ENCODE measurements at places on chromosomes 7 and 10.
A peak's percentile ranks its signal among the peaks of the same experiment; 100 is the strongest.

DNA sequence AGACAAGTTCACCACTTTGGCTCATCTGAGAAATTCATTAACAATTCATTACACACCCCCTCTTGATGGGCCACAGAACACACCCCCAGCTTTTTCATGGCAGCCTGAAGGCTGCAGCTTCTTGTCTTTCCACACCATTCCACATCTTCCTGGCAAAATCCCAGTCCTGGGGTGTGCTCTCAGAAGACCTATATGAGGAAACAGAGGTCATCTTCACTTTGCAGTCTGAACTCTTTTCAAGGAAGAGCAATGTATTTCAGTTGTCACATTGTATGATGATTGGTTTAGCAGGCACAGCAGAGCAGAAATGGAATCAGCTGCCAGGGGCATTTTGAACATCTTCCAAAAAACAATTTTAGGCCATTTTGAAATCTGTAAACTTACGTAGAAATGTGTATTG, 7.8 kb upstream of the LRRC27 start:
- H3K4me1 ChIP-seq: no peaks in the 10 kb centered on the region
- no peak overlapping the region for H3K4me3 ChIP-seq
- no peak overlapping the region for H3K27ac ChIP-seq
- no peaks in the 10 kb centered on the region for H3K27me3 ChIP-seq

- H3K4me1 ChIP-seq: peaks cover 13% of the 10 kb centered on the region
- no peaks in the 10 kb centered on the region for H3K36me3 ChIP-seq
- no peaks in the 10 kb centered on the region for H3K27me3 ChIP-seq
- no peak overlapping the region for H3K4me3 ChIP-seq
- no peak overlapping the region for H3K27ac ChIP-seq
- no peak for DNase-seq
Measured at GRCh38 chr10:70296406-70296899, 12.6 kb upstream of the NPFFR1 start.

- no peaks in the 10 kb centered on the region for H3K36me3 ChIP-seq
- no peaks in the 10 kb centered on the region for H3K27me3 ChIP-seq
- no peaks in the 10 kb centered on the region for H3K4me1 ChIP-seq
- no peak overlapping the region for H3K27ac ChIP-seq
- DNase-seq: no peak
- no peak overlapping the region for H3K4me3 ChIP-seq
Measured at GRCh38 chr7:271266-272107, 18.5 kb upstream of the FOXL3 start.

- no peak overlapping the region for H3K27ac ChIP-seq
- no peaks in the 10 kb centered on the region for H3K36me3 ChIP-seq
- no peaks in the 10 kb centered on the region for H3K27me3 ChIP-seq
Measured at GRCh38 chr7:20790375-20790774, 3.7 kb upstream of the SP8 start.

- peaks cover 15% of the 10 kb centered on the region for H3K36me3 ChIP-seq
- H3K27ac ChIP-seq: no peak overlapping the region
- H3K4me1 ChIP-seq: no peaks in the 10 kb centered on the region
- peak; percentile 30 for DNase-seq
Measured at GRCh38 chr7:16695621-16696237, 49.7 kb downstream of the BZW2 start.

- no peak overlapping the region for H3K27ac ChIP-seq
- H3K36me3 ChIP-seq: no peaks in the 10 kb centered on the region
- no peak for DNase-seq
- H3K4me1 ChIP-seq: no peaks in the 10 kb centered on the region
Measured at GRCh38 chr7:79185605-79186004, 267.9 kb downstream of the MAGI2 start.

- no peaks in the 10 kb centered on the region for H3K4me1 ChIP-seq
- H3K4me3 ChIP-seq: no peak overlapping the region
- H3K36me3 ChIP-seq: no peaks in the 10 kb centered on the region
- H3K27ac ChIP-seq: no peak overlapping the region
- no peak for DNase-seq
Measured at GRCh38 chr7:137395420-137395819, 51.9 kb upstream of the PTN start.

- no peaks in the 10 kb centered on the region for H3K36me3 ChIP-seq
- no peaks in the 10 kb centered on the region for H3K27me3 ChIP-seq
- no peak overlapping the region for H3K27ac ChIP-seq
- no peak overlapping the region for H3K4me3 ChIP-seq
- H3K4me1 ChIP-seq: no peaks in the 10 kb centered on the region
Measured at GRCh38 chr7:57250801-57251200, 118.6 kb upstream of the ZNF479 start.

DNA sequence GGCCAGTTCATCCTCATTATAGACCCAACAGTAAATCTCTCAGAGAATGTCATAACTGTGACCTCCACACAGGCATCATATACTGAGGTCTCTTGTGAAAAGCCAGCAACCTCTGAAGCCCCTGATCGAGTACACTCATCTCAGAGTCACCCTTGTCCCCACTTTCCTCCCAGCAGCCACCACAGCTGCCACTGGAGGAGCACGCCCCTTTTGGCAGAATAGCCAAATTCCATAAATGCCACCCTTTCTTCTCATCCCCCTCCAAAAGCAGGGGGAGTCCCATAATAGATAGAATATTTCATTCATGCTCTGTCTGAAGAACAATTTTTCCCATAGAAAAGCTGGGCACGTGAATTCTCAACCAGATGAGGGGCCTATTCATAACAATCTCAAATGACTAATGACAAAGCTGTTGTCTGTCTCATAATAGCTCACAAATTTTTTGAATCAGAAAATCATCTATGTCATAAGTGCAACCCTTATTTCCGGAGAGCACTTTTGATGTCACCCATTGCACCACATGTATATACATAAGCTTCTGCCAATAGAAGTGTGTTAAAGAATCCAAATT, 47.4 kb downstream of the SGMS1 start:
- no peak for DNase-seq
- peaks cover 5% of the 10 kb centered on the region for H3K4me1 ChIP-seq
- no peaks in the 10 kb centered on the region for H3K36me3 ChIP-seq
- H3K27ac ChIP-seq: no peak overlapping the region
- no peak overlapping the region for H3K4me3 ChIP-seq
- no peaks in the 10 kb centered on the region for H3K27me3 ChIP-seq

DNA sequence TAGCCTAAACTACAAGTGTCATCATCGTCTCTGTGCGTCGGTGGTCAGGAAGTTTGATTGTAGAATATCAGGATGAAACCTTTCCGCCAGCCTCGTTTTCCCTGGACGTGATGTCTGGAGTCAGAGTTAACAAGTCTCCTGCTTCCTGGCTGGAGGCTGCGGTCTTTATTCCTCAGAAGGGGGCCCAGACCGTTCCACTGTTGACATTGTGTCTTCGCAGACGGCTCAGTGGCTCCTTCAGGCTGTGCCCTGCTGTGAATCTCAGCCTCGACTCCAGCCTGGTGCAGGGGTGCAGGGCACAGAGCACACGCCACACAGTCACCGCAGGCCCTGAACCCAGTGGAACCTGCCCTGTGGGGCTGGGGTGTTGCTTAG, 37.2 kb upstream of the INSIG1 start:
- no peak for DNase-seq
- H3K4me3 ChIP-seq: no peak overlapping the region
- no peaks in the 10 kb centered on the region for H3K36me3 ChIP-seq
- H3K27ac ChIP-seq: no peak overlapping the region
- H3K4me1 ChIP-seq: no peaks in the 10 kb centered on the region

DNA sequence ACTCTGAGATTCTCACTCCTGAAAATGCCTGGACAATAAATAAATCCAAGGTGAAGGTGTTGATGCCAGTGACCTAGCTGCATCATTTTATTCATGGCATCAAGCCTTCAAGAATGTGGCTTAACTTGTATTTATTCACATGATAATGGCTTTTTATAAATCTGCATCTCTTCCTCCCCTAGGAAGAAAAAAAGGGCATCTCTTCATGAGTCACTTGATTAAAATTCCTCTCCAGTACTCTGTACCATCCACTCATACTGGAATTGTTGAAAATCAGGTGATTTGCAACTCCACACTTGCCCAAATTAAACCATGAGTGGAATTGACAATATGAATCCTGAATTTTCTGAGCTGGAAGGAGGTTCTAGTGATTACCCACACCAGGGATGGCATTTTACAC, 30.2 kb downstream of the PTPRE start:
- H3K4me1 ChIP-seq: no peaks in the 10 kb centered on the region
- H3K27ac ChIP-seq: no peak overlapping the region
- H3K27me3 ChIP-seq: no peaks in the 10 kb centered on the region
- DNase-seq: no peak
- no peaks in the 10 kb centered on the region for H3K36me3 ChIP-seq
- H3K4me3 ChIP-seq: no peak overlapping the region

- H3K36me3 ChIP-seq: no peaks in the 10 kb centered on the region
- H3K4me3 ChIP-seq: no peak overlapping the region
- DNase-seq: no peak
- H3K27ac ChIP-seq: no peak overlapping the region
- H3K27me3 ChIP-seq: no peaks in the 10 kb centered on the region
Measured at GRCh38 chr10:104066945-104067344, 18.7 kb downstream of the COL17A1 start.

GRCh38 chr10:55628260-55628701, 732.8 kb downstream of the ZWINT start:
- no peak overlapping the region for H3K4me3 ChIP-seq
- H3K27ac ChIP-seq: no peak overlapping the region
- H3K4me1 ChIP-seq: no peaks in the 10 kb centered on the region
- no peaks in the 10 kb centered on the region for H3K27me3 ChIP-seq
- no peaks in the 10 kb centered on the region for H3K36me3 ChIP-seq
- no peak for DNase-seq

DNA sequence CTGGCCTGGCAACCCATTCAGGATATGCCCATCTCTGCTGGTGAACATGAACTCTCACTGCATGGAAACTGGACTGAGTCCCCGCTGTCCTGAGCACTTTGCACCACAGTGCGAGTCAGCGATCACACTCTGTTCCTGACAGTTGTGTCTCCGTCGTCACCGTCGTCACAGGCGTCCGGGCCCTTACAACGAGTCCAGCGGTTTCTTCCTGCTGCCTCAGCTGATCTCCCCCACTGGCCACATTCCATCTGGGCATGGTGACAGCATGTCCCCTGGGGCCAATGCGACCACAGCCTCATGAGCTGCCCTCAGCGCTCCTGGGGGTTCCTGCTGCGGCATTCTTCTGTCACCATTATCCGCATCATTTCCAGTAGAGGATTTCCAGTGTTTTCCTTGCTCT, 76.8 kb upstream of the KLF6 start:
- H3K4me3 ChIP-seq: no peak overlapping the region
- H3K4me1 ChIP-seq: no peaks in the 10 kb centered on the region
- H3K27ac ChIP-seq: no peak overlapping the region
- no peaks in the 10 kb centered on the region for H3K36me3 ChIP-seq
- DNase-seq: no peak

- no peak overlapping the region for H3K4me3 ChIP-seq
- peaks cover 13% of the 10 kb centered on the region for H3K27me3 ChIP-seq
- DNase-seq: no peak
- H3K27ac ChIP-seq: no peak overlapping the region
Measured at GRCh38 chr10:110642204-110643034, 1.7 kb upstream of the RBM20 start.

DNA sequence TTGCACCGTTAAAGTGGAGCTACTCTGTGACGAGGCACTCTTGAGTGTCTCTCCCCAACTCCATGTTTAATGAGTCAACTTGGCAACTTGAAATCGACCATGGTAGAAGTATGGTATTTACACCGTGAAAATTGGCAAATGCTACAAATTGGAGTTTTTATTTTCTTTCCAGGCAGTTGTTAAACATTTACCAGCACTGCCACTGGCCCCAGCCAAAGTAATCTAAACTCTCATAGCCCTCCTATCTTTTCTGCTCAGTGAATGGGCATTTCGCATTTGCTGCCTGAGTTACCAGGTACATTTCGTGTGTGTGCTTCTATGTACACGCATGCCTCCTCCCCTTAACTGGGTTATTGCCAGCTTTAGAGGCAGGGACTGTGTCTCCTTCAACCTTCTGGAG, 83.3 kb downstream of the NHLRC2 start:
- no peak for DNase-seq
- H3K4me1 ChIP-seq: no peaks in the 10 kb centered on the region
- H3K27ac ChIP-seq: no peak overlapping the region
- H3K4me3 ChIP-seq: no peak overlapping the region
- H3K27me3 ChIP-seq: no peaks in the 10 kb centered on the region

DNA sequence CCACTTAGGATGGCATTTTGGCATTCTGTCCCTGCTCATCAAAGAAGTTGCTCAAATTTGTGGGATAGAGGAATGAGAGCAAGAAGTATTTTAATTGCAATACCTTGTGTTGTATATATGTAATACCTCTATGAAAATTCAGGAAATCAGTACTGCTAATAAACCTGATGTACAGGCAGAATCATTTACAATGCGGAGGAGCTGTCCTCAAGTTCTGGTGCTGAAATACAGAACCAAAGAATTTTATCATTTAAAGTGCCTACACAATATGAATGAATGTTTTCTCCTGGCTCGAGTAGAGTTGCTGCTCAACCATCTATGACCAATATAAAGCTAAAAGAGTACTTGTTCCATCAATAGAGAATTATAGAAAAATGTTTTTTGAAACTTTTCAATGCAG, 305.8 kb downstream of the PLXNA4 start:
- H3K27me3 ChIP-seq: no peaks in the 10 kb centered on the region
- H3K4me1 ChIP-seq: no peaks in the 10 kb centered on the region
- H3K27ac ChIP-seq: no peak overlapping the region
- no peaks in the 10 kb centered on the region for H3K36me3 ChIP-seq
- H3K4me3 ChIP-seq: no peak overlapping the region

DNA sequence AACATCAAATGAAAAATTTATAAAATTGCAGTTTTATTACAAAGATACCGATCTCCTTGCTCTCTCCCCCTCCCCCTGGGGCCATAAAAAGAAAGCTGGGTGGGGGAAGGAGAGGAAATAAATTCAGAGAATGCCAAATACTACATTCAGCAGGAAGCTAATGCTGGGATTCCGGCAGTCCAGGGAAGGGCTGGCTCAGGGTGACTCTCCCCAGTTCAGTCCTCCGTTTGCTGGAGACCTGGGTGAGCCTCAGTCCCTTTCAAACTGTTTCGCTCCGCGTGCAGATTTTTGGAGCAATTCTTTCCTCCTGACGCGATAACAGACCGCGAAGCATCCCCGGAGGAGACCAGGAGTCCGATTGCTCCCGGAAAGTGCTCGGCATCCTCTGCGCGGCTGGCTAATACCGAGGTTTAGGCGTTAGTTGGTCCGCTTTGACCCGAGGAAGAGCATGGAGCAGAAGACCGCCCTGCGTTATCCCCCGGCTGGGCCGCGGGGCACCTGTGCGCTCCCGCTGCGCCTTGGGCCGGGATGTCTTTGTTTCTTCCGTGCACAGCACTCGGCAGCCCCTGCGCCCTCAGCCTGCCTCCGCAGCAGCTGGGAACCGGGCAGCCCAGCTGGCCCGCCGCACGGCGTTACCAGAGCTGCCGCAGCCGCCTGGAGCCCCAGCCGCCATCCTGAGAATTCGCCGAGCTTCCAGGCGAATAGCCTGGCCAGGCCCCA, 3.9 kb upstream of the HOXA2 start:
- H3K27me3 ChIP-seq: peaks cover 44% of the 10 kb centered on the region
- H3K27ac ChIP-seq: no peak overlapping the region
- DNase-seq: no peak
- no peaks in the 10 kb centered on the region for H3K4me1 ChIP-seq

- H3K4me1 ChIP-seq: no peaks in the 10 kb centered on the region
- no peak overlapping the region for H3K4me3 ChIP-seq
- DNase-seq: no peak
- no peaks in the 10 kb centered on the region for H3K36me3 ChIP-seq
- no peak overlapping the region for H3K27ac ChIP-seq
Measured at GRCh38 chr10:4515721-4516120, 310.3 kb upstream of the AKR1E2 start.

GRCh38 chr7:27656724-27657123, 6.0 kb downstream of the HIBADH start:
- H3K4me1 ChIP-seq: no peaks in the 10 kb centered on the region
- H3K36me3 ChIP-seq: no peaks in the 10 kb centered on the region
- DNase-seq: no peak
- no peak overlapping the region for H3K4me3 ChIP-seq
- H3K27ac ChIP-seq: no peak overlapping the region
- no peaks in the 10 kb centered on the region for H3K27me3 ChIP-seq

Measured in MM.1S (cell line).